ENCODE measurements at places on chromosomes 2 and 18.

DNA sequence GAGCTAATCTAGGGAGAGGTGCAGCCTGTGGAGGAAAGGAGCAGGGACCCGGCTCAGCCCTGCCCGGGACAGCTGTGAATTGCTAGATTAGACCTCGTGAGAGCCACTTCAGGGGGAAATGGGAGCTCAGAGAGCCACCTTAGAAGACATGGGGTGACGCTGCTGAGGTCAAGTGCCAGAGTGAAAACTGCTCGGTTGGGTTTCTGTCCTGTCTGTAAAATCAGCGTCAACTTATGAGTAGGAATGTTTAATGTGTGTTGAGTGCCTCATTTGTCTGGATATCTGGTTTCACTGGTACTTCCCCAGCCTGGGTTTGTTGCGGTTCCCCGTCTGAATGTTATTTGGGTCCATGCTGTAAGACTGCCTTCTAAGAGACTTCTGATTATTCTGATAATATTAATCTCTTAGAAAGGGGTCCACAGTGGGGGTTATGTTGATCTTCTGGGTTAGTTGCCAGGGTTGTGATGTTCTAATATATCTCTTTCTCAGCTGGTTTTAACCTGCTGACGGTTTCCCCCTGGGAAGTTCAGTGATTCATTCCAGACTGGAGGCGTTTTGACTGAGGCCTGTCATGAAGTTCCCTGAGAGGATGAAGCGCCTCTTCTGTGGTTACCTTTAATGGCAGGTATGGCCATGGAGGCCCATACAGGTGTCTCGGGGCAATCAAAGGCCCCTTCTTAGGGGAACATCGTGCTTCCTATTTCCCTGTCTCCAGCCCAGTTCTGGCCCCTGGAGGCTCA, 175.9 kb downstream of the SH3RF3 start:
- no peak for DNase-seq

DNA sequence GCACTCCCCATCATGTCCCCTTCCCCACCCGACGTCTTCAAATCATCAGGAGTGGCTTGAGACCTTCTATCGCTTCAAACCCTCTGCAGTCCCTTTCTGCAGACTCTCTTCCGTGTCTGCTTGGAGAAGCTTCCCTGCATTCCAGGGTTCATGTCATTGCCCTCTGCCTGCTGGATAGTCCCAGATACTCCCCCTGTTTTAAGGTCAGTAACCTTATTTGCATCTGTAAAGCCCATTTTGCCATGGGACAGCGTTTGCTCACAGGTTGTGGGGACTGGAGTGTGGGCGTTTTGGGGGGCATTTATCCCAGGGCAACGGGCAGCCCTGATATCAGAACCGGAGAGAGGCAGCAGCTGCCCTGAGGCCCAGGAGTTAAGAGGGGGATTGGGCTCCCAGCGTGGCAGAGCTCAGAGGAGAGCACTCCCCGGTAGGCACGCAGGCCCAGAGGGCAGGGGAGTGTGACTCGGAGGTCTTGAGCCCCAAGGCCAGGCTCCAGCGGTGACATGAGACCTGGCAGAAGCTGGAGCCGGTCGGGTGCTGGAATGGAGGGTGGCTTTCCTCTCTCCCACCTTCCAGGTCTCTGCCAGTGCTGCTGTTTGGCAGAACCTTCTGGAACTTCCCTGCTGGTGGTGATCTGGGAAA, 73.8 kb downstream of the RTP5 start:
- no peak for DNase-seq

DNA sequence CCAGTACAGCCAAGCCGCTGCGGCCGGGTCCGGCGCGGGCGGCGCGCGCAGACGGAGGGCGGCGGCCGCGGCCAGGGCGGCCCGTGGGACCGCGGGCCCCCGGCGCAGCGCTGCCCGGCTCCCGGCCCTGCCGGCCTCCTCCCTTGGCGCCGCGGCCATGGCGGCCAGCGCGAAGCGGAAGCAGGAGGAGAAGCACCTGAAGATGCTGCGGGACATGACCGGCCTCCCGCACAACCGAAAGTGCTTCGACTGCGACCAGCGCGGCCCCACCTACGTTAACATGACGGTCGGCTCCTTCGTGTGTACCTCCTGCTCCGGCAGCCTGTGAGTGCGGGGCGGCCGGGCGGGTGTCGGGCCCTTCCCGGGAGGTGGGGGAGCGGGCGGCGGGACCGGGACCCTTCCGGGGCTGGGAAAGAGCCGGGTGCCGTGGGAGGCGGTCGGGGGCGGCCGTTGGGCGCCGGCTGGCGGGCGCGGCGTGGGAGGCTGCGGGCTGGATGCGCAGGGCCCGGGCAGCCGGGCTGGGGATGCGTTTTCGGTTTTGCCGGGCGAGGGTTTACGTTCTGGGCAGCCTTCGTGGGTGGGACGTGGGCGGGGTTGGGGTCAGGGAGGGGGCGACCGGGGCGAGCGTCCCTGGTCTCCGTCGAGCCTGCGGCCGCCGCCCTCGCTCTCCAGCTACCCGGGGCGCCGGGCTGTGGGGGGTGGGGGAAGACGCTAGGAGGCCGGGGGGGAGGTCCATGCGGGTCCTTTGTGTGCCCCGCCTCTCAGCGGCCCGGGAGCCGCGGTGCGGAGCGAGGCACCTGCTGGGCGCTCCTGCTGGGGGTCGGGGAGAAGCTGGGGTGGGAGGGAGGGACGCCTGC, 537 bp downstream of the AGFG1 start:
- no peak for DNase-seq

DNA sequence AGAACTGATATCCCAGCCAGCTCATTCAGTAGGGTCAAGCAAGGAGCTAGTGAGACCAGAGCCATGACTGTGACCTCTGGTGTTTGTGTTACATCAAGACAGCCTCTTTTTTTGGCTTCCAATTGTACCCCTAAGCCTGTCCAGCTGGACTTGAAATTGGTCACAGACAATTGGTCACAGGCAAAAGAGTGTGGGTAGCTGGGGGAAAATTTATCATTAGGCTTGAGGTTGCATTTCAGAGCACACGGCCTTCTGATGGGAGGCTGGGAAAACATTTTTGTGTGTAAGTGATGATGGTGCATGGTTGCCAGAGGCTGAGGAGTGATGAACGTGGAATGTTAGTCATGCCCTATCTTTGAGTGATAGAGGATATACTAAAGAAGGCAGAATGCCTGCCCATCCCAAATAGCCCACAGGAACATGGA, 285.1 kb upstream of the SLC14A2 start:
- no peak for DNase-seq

GRCh38 chr2:23777826-23778225, 149.1 kb downstream of the ATAD2B start:
- DNase-seq: no peak

- DNase-seq: no peak
Measured at GRCh38 chr2:144798034-144798433, 278.1 kb upstream of the ZEB2 start.

- no peak for DNase-seq
Measured at GRCh38 chr2:9497017-9497416, 22.7 kb downstream of the IAH1 start.

- DNase-seq: no peak
Measured at GRCh38 chr2:148909114-148909513, 34.1 kb downstream of the KIF5C start.

GRCh38 chr18:13316063-13316462, 97.5 kb downstream of the LDLRAD4 start:
- no peak for DNase-seq

DNA sequence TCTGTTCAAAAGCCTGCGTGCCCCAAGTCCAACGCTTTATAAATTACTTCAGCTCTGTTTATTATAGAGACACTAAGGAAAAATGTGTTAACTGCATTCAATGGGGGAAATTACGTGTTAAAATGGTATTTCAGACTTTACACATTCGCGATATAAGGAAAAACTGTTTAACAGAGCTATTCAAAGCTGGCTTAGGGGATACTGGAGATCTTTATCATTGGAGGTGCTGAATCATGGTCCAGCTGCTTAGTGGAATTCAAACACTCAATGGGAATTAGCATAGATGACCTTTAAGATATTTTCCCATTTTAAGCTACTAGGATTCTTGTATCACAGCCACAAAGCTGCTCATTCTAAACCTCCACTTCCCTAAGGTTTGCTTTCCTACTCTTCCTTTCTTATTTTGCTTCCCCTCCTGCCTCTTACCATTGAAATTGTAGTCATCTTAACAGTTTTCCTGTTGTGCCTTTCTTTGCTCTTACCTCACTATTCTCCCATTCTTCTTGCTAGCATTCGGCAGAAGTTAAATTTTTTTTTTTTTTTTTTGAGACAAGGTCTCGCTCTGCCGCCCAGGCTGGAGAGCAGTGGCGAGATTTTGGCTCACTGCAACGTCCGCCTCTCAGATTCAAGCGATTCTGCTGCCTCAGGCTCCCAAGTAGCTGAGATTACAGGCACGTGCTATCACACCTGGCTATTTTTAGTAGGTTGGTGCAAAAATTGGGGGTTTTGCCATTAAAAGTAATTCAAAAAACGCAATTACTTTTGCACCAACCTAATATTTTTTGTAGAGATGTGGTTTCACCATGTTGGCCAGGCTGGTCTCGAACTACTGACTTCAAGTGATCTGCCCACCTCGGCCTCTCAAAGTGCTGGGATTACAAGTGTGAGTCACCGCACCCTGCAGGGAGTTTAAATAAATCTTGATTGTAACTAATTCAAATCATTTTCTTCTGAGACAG, 6.5 kb downstream of the SULT6B1 start:
- DNase-seq: no peak

- no peak for DNase-seq
Measured at GRCh38 chr2:62458671-62459081, 47.3 kb downstream of the TMEM17 start.

- DNase-seq: no peak
Measured at GRCh38 chr2:10601866-10602566, 87.8 kb downstream of the NOL10 start.

DNA sequence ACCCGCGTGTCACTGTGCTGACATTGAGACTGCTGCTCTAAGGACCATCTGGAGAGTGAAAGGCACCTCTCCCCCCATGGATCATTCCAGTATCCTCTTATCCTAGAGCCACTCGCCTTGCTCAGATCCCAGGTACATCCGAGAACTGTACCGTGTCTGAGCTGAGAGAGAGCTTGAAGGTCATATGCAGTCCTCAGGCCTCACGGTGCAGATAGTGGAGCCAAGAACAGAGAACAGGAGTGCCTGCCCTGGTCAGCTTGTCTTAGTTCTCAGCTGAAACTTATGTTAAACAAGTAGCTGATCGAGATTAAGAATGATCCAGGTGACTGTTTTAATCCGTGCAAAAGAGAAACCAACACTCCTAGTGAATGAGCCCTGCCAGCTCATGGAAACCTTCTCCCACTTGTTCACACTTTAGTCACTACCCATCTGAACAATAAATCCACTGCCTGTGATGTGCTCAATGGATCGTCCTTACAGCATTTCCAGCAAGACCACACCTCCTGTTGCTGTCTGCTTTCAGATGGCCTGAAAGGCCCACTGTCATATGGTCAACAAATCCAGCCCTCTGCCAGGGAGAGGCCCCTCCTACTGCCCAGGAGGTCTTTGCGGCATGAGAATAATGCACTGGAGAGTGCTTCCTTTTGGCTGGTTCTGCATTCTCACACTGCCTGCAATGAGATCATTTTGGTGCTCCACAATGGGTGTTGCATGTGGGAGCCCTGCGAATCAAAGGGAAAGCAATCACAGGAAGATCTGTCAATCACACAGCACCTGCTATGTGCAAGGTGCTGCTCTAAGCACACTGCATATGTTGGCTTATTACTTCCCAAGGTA, 43.7 kb upstream of the APCDD1 start:
- no peak for DNase-seq

- no peak for DNase-seq
Measured at GRCh38 chr2:107585851-107586250, 240.8 kb upstream of the RGPD4 start.

DNA sequence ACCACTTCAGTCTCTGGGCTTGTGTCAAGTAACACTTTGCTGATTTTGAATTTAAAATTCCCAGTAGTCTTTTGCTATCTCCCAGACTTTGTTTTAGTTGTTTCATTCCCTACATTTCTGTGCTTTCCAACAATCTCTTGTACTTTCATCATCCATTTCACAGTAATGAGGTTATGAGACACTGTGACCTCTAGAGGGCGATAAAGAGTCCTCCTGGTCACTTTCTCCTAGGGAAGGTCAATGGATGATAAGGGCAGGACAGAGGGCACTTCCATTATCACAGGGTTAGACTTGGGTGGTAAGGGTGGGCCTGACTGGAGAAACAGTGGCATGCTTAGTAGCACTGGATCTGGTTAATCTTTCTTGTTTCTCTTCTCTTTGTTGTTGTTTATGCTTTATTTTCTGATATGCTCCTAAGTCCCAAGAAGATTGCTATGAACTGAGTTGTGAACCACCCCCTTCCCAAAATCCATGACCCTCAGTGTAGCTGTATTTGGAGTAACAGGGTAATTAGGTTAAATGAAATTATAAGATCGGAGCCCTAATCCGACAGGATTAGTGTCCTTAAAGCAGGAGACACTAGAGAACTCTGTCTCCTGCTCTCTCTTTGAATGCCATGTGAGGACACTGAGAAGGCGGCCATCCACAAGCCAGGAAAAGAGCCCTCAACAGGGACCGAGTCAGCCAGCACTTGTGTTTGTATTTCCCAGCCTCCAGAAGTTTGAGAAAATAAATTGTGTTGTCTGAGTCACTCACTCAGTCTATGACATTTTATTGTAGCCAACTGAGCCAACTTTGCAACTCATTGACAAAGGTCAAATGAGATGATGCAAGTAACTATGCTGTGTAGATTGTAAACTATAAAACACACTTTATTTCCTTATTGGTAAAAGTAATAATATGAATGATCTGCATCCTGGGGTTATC, 779.2 kb downstream of the CNTNAP5 start:
- no peak for DNase-seq

- DNase-seq: no peak
Measured at GRCh38 chr2:8316356-8316755, 365.5 kb upstream of the ID2 start.

- DNase-seq: no peak
Measured at GRCh38 chr18:32759611-32760167, 13.1 kb downstream of the KLHL14 start.

DNA sequence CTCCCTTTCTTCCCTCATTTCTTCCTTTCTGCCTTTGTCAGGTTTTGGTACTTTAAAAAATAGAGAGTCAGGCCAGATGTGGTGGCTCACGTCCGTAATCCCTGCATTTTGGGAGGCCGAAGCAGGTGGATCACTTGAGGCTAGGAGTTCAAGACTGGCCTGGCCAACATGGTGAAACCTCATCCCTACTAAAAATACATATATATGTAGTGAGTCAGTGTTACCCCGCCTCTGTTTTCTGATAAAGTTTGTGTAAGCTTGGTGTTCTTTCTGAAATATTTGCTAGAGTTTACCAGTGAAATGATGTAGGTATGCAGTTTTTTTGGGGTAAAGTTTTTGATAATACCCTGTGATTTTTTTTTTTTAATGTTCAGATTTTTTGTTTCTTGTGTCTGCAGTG, 58.8 kb downstream of the DGKD start:
- no peak for DNase-seq

DNA sequence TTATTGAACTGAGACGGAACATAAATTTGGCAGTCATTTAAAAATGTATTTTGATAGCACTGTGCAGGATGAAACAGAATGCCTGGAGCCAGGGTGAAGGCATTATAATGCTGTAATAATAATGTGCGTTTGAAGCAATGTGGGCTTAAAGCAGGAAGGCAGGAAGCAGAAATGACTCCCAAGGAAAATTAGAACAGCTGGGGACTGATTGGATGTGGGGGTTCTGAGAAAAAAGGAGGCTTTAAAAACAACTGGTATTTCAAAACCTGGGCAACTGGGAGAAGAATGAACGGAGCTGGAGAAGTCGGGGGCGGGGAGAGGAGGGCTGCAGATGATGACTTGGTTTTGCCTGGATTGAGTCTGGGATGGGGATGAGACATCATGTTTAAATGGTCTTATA, 12.6 kb downstream of the FAM124B start:
- DNase-seq: no peak

Data from stimulated activated CD4-positive, alpha-beta T cell treated with anti-CD3 and anti-CD28 coated beads, TNF-alpha, amount 100 ng/mL, for 48 hours (primary cell).